CD4-positive, alpha-beta T cell (primary cell): ENCODE measurements at places on chromosomes 16 and 17. TPM values are rescaled to one million over a fixed set of nuclear protein-coding genes. Genes with fewer than 3 reads are reported as not detected.

Gene VASN
- 0.77 TPM for total RNA-seq

DNA sequence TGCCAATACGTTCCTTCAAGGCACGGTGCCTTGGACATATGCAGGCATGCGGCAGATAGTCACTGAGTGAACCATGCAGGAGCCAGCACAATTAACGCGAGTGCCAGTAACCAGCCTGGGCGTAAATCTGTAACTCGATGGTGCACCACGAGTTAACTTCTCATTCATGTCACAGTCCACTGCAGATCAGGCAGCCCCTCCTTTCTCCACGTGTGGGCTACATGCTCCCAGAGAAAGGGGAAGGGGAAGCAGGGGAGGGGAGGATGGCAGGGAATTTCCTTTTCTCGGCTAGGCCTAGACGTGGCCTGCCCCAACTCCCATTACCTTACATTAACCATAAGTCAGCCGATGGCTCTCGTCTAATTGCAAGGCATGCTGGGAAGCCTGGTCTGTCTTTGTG is 287.9 kb downstream of the CPPED1 start:
- DNase-seq, result no peak

GRCh38 chr16:85645021-85645589 is 32.0 kb downstream of the GSE1 start:
- no peak for DNase-seq

Gene TSNAXIP1
- total RNA-seq, result 0.52 TPM

DNA sequence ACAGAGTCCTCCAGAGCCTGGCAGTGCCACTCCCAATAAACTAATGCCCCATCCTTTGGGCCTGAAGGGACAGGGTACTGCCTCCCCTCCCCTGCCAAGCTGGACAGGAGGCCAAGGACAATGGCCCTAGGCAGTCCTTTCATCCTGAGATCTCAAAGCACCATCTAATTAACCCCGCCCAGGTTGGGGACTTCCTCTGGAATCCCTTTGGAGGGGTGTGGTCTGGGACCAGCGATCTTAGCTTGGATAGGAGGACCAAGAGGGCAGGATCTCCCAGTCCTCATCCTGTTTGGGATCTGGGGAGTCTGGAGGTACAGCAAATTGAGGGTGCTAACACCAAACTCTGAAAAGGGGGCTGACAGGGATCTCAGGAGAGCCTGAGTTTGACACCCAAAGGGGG is 18.2 kb upstream of the SP6 start:
- no peak for DNase-seq

DNA sequence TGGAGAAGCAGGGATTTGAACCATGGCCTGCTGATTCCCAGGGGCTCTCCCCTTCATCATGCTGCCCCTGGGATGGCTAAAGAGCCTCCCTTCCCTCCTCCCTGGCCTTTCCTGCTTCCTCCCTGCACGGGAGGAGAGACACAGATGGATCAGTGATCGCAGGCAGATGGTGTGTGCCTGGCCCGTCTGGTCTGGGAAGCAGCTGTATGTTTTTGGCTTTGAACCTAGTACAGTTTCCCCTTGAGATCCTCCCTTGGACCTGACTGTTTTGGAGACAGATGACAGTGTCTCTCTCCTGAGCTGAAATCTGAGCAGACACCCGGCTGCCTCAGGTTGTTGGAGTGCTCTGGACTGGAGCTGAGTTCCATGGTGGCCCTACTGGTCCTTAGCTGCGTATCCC is 29.0 kb upstream of the ATP2C2 start:
- DNase-seq, result no peak

DNA sequence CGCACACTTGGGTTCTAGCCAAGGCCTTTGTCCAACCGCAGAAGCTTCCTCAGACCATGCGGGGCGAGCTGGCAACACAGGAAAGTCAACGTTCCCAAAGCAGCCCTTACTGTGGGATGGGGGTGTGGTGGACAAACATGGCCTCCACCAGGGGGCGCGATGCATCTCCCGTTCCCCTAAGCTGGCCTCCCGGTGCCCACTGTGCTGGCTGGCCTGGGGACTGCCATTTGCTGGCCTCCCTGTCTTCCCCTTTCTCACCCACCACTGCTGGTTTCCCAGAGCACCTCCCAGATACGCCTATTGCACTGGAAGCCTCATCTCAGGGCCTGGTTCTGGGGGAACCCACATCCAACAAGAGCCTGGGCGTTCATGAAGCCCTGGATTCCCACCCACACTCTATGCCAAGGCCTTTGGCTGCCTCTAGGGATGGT is 145.3 kb downstream of the IRF8 start:
- DNase-seq, result peak; percentile 21
